LoVo (cell line): ENCODE measurements at places on chromosomes 4 and X.

- DNase-seq, result no peak
Observed at GRCh38 chr4:120010646-120011045, 56.0 kb downstream of the MAD2L1 start.

- DNase-seq, result no peak
Observed at GRCh38 chr4:79514621-79515329, 106.7 kb upstream of the GK2 start.

- DNase-seq, result no peak
Observed at GRCh38 chr4:77229433-77229832, 72.4 kb downstream of the CCNG2 start.

DNA sequence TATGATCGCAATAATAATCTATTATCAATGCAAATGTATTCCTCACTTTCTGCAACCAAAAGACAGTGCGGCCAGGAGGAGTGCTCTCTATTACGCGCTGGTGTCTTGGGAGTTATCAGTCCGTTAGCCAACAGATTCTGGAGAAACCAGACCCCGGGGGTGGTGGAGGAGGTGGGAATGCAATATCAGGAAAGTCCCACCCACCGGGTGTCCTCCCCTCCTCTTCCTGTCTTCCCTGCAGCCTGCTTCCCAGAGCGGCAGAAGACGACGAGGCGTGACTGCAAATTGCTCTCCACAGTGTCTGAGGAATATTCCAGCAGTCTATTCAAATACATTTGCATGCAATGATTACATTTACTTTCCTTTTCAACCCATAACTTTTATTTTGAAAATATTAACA is 17.9 kb upstream of the TLR3 start:
- DNase-seq, result no peak

DNA sequence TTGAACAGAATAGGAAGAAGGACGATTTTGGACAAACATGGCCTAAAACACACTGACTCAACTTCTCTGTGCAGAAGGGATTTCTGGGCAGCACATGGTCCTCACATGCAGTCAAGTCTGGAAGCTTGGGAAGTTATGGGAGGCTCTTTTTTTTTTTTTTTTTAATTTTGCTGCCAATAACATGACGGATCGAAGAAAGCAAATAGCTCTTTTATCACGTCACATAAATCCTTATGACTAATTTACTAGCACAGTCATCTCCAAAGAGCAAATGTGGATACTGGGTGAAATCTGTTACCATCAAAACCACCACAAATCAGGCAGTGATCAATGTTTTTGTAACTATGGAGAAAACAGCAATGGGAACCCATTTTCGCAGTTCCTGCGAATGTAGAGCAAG is 193.3 kb upstream of the FAM9B start:
- no peak for DNase-seq

- DNase-seq, result no peak
Observed at GRCh38 chrX:155105919-155106318, 34.6 kb downstream of the BRCC3 start.

DNA sequence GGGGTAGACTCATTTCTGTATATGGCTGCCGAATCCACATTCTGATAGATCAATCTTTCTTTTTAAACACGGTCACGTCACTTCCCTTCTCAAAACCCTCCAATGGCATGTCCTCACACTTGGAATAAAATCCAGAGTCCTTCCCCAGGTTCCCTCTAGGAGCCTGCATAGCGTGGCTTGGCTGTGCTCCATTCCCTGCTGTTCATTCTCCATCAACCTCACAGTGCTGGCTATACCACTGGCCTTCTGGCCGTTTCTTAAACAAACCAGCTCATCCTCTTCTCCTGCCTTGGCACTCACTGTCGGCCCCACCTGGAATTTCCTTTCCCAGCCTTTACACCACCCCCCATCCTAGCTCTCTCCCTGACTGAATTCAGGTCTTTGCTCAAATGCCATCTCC is 77.1 kb downstream of the RBM47 start:
- peak; percentile 30 for DNase-seq

DNA sequence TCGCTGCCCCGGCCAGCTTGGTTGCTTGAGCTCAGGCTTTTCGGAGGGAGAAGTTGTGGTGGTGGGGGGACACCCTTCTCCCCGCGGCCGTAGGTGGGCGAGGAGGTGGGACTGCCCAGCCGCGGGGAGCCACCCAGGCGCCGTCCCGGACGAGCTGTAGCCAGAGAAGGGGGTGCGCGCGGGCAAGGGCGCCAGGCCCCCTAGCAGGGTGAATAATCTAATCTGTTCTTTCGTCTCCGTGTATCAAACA is 3.1 kb downstream of the MID1IP1 start:
- no peak for DNase-seq

DNA sequence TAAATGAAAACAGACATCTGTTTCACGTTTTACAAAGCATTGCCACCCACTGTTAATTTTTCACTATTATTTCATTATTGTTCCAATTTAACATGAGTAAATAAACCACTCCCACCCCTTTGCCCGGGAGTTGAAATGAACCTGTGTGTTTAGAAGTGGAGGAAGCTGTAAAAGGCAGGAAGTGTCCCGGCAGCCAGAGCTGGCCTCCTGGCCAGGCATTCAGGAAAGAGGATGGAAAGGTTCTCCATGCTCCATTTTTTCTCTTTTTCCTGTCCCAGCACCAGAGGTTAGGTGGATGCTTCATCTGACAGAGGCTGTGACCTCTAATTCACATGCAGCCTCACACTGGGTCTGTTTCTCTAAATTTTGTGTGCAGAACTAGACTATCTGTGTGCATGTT is 55.5 kb upstream of the LNX1 start:
- DNase-seq, result no peak

- no peak for DNase-seq
Observed at GRCh38 chr4:154738426-154738825, 5.4 kb upstream of the LRAT start.
